ENCODE measurements at places on chromosomes 7 and 10.

DNA sequence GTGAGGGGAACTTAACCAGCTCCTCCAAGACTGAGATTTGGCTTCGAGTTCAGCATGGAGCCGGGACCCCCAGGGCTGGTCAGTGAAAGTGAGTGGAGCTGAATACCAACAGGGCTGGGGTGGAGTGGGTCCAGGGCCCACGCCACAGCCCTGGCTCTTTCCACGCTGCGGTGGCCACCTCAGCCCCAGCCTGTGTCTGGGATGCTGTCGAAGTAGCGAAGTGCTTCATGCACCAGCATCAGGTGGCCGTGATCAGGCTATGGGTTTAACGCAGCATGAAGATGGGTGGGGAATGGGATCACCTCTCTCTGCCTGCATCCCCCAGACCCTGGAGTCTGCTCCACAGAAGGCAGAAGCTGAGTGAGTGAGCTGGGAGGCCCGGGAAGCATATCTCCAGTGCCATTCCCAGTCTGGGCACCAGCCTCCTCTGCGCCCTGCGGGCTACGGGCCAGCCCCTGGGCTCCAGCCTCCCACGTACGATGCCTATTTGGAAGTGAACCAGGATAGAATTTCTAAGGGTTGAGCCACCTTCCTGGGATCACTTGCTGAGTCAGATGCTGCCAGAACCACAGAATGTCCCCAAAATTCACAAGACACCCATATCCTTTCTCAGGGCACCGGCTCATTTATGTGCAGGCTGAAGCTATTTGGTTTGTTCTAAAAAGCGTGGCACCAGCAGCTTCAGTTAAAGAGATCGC lies 131.1 kb upstream of the CHST15 start:
- peak; percentile 36 for DNase-seq

DNA sequence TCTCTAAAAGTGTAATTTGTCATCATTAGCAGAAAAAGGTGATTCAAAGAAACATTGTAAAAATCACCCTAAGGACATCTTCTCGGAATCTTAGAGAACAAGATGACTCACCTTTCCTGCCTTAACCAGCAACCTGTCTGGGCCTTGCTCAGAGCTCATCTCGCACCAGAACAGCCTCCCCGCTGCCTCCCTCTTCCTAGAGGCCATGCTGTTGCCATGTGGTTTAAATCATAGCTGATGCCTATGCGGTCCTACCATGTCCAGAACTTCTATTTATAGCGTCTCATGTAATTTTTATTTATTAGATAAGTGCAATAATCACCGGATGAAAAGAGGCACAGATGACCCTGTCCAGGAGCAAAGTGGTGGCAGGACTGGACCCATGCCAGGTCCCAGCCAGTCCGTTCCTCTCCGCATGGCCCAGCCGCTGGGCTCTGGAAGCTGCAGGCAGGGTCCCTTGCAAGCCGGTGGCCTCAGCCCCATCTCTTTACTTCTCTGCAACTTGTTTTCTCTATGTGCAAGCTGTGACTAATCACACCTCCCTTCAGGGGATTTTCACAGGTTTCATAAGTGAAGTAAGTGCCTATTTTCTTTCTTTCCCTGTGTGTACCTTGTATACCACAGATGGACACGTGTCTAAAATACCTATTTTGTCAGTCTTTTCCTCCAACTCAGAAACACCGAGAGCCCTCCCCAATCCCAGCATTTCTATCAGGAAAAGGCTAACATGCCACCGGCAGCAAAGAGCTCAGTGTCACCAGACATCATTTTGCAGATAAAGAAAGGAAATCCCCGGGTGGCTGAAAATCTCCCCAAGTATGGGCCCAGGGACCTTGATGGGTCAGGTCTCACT lies 27.1 kb downstream of the KLF6 start:
- DNase-seq, result peak; percentile 80

DNA sequence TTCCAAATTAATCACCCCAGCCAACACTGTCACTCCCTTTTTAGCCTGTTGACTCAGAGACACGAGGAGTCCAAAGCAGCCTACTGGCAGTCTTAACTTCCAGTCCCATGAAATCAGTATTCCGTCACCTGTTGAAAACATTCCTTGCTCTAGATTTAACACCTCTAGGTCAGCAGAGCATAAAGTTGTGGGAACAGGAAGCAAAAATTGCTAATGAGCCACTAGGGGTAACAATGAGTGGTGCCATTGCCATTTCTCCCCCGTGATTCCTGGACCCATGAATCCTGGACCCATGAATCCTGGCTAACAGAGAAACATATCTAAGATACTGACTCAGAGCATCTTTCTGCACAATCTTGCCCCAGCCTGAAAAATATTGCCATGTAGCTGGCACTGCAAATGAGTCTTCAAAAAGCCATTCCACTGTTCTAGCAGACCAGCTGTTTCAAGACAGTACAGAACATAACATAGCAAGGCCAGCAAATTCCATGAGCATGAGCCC lies 252.7 kb upstream of the PTER start:
- no peak for DNase-seq

DNA sequence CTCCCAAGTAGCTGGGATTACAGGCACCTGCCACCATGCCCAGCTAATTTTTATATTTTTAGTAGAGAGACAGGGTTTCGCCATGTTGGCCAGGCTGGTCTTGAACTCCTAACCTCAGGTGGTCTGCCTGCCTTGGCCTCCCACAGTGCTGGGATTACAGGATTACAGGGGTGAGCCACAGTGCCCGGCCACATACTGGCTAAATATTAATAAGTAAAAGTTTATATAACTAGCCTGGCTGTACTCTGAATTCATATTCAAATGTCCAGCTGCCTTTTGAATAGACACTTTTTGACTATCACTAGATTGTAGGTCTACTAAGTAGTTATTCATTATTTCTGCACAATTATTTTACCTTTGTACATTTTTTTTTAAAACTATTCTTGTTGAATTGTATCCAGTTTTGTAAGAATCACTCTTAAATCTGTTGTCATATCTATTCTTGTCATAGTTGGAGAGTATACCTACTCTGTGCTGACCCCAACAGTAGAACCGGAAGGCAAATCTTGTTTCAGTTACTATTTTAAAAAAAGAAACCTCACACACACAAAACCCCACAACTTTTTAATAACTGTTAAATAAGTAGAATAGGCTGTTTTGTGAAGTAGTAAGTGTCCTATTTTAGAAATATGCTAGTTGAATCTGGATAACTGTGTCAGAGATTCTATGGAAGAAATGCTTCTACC lies 29.6 kb downstream of the MINPP1 start:
- no peak for DNase-seq

- no peak for DNase-seq
These were observed 99.3 kb downstream of the SEMA3C start for GRCh38 chr7:80819503-80819902.

GRCh38 chr7:128073671-128074310 lies 42.6 kb upstream of the LRRC4 start:
- DNase-seq, result no peak

DNA sequence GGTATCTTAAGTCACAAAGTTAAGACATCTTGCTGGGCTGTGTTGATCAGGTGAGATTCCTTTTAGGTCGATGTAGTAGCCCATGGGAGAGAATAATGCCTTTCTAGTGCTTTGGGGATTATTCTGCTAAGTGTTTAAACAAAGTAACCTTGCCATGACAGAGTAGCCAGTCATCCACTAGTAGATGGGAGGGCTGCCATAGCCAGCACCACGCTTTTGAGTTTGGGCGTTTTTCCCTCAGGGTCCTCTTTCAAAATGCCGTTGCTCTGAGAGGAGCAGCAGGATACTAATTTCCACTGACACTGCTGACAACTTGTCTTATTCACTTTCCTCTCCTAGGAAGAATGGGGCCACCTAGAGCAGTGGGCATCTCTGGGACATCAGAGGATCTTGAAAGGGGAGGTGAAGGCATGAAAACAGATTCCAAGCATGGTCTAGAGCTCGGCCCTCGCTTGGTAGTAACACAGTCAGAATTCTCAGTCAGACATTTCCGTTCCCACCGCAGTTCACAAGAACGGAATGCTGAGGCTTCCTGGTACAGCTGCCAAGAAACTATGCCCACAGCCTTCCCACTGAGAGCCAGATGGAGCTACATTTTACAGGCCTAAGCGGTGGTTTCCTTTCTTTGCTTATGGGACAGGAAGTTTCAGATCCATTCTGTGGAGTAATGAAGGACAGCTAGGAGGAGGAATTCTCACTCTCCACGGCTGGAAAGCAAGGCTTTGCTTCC lies 15.3 kb upstream of the RSU1 start:
- DNase-seq, result no peak

DNA sequence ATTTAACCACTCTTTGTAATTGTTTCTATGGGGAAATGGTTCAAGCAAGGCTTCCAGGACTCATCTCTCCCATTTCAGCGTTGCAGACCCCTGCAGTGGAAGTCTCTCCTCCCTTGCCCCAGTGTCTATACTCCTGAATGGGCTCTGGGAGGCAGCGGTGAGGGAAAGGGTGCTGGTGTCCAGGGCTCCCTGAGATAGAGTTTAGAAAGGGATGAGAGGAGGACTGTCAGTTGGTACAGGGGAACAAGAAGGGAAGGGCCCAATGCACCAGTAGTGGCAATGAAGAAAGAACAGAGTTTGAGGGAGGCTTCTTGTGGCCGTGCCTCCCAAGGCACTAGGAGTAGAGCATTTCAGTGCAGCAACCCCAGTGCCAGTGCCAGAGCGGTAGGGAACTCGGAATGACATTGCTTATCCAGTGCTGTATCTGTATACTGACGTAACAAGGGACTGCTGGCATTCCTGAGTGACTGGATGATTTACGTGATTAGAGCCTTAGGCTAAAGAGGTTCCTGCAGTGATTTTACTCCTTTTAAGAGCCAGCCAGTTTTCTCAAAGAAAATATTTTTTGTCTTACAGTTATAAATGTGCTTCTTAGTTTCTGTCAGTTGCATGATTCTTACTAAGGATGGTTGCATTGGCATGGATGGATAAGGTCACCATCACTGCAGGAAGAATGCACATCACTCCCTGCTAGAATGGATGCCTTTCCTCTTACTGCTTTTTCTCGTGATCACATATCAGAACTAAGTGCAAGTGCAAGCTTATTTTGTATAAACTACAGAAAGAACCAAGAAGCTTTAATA lies 28.0 kb downstream of the PRPF18 start:
- no peak for DNase-seq
